ENCODE measurements at places on chromosomes 1 and 21. TPM values are rescaled to one million over a fixed set of nuclear protein-coding genes. Genes with fewer than 3 reads are reported as not detected.

- DNase-seq: no peak
Observed at GRCh38 chr1:56063461-56063860, 515.9 kb downstream of the PLPP3 start.

GRCh38 chr1:201090541-201090940 is 21.7 kb downstream of the CACNA1S start:
- DNase-seq: no peak

DNA sequence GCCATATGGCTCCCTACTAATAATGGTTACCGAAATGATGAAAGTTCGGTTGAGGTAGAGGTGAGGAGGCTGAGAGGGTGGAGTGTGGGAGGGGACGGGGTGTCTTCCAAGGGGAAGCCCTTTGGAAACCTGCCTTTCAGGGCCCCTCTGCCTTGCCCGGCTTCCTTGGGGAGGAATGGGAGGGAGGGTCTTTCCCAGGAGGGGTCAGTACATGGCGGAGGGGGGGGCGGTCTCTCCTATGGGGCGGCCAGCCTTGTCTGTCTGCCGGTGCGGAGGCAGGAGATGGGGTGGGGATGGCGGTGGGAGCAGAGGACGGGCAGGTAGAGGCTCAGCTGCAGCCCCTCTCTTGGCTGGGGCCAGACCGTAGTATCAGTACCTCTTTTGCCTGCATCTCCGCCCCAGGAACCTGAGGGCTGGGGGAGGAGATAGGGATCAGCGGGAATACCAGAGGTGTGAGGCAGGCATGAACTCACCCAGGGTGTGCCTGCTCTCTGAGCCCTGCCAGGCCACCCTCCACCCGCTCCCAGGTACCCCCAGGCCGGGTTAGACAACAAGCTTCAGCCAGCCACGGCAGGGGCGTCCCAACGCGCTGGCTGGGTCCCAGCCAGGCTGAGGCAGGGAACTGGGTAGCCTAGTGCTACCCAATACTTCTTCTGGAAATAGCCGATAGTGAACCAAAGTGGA is 79.4 kb upstream of the POU3F1 start:
- DNase-seq: no peak

DNA sequence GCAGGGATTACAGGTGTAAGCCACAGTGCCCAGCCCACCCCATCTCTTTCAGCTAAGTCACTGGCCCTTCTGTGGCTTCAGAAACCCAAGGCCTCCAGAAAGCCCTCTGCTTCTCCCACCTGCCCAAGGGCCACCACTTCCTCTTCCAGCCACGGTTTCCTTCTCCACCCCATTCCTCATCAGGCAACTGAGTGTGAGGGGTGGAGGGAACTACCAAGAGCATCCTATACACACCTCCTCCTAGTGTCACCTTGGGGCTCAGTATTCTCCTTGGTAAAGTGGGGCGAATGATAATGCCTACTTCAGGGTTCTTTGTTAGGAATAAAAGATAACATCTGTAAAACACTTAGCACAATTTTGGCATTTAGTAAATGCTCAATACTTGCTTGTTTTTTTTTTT is 30.0 kb downstream of the KNCN start:
- no peak for DNase-seq

DNA sequence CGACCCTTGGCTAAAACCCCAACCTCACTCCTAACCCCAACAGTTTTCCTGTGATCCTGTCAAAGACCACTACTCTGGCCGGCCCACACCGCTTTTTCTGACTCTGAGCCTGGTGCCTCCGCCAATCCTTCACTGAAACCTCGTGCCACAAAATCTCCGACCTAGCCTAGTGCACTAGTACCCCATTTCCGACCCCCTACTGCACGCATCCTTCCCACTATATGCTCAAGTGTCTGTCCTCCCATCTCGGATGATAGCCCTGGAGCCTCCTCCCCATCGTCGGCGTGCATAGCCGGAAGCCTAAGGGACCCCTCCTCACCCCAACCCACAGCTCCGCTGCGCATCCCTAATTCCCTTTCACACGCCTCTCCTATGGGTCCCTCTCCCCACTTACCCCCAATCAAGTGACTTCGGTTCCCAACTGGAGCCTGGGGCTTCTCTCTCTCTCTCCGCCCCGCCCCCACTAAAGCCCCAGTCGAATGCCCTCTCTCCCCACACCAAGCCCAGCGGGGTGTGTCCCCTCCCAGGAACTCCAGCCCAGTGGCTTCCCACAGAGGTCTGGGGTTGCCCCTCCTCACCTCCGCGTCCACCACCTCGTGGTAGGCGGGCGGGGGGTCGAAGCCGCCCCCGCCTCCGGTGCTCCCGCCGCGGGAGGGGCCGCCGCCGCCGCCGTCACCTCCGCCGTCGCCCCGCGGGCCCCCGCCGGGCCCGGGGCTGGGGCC is 791 bp downstream of the USP24 start:
- DNase-seq: peak; percentile 65

DNA sequence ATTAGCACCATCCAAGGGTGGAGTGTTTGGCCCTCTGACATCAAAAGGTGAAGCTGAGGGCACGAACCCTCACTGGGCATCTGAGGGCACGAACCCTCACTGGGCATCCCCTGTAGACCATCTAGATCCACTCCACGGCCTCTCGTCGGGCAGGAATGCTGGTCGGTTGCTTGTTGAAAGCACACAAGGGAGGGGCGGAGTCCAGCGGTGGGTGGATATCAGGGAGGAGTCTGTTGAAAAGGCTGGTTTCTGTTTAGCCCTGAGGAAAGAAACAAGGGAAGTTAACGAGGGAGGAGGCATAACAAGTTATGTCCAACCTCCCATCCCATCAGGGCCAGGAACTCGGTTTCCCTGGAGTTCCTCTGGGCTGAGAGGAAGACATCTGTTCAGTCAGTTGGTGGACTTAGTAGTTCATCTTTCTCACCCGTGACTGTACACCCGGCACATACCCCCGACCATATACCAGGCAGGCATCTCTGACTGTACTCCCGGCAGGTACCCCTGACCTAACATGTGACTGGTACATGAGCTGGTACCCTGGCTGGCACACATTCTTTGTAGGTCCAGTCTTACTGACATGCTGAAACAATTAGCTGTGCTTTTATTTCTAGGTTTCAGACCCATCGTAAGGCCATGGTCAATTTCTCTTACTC is 32.1 kb upstream of the PDE9A start:
- DNase-seq: no peak

GRCh38 chr1:231411036-231411531 is 11.0 kb downstream of the EGLN1 start:
- DNase-seq: no peak

- no peak for DNase-seq
Observed at GRCh38 chr21:38171723-38172344, 85.0 kb upstream of the KCNJ15 start.

GRCh38 chr1:176996456-176997090 is 167.9 kb downstream of the ASTN1 start:
- DNase-seq: no peak

The SPATA6 gene
- total RNA-seq: 4.0 TPM

DNA sequence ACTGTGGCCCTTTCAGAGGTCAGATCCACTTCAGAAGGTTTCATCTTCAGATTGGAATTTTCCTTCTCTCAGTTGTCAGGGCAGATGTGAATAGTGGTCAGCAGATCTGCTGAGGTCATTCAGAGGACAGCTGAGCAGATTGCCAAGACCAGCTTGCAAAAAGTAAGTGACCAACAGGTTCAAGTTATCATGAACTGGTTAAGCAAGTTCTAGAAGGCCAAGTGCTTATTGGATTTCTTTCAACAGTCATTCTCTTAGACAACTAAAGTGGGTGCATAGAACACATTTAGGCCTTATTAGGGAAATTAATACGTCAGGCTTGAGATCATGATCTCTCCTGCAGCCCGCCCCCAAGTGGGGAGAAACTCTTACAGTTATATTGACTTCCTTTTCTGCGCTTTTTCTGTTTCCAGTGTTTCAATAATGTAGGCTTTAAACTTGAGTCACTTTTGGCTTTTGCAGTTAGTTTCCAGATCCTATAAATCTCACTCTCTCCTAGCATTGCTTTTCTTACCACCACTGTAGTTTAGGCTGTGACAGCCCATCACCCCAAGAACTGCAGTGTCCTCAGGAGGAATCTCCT is 96.4 kb downstream of the C1orf21 start:
- no peak for DNase-seq

The SELP gene
- not detected for total RNA-seq

GRCh38 chr1:76690766-76691165 is 176.5 kb upstream of the ST6GALNAC5 start:
- no peak for DNase-seq

The ANKRD65 gene
- total RNA-seq: not detected

The GNAT2 gene
- 0.64 TPM for total RNA-seq

DNA sequence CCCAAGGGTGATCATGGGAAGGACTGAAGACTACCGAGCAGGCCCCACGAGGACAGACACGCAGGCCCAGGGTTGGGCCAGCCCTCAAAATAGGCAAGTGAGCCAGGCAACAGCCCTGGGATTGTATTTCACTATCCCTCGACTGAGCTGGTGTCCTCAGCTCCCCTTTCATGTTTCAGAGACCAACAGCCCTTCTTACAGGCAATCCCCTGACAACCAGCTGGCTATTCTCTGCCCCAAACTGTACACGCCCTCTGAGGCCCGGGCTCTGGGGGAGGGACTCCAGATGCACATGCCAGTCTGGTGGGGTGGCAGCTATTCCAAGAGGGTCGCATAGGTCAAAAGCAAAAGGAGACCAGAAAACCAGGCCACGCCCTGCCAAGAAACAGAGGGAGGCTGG is 243.0 kb downstream of the TOMM20 start:
- DNase-seq: peak; percentile 47

The KISS1 gene
- total RNA-seq: not detected

The SLAMF9 gene
- not detected for total RNA-seq

The PLCH2 gene
- total RNA-seq: 6.9 TPM

GRCh38 chr1:230545181-230545580 is 97.1 kb upstream of the COG2 start:
- DNase-seq: no peak

- DNase-seq: no peak
Observed at GRCh38 chr1:91591175-91591974, 90.7 kb downstream of the CDC7 start.

- peak; percentile 47 for DNase-seq
Observed at GRCh38 chr1:62271948-62272728, 47.1 kb downstream of the KANK4 start.

DNA sequence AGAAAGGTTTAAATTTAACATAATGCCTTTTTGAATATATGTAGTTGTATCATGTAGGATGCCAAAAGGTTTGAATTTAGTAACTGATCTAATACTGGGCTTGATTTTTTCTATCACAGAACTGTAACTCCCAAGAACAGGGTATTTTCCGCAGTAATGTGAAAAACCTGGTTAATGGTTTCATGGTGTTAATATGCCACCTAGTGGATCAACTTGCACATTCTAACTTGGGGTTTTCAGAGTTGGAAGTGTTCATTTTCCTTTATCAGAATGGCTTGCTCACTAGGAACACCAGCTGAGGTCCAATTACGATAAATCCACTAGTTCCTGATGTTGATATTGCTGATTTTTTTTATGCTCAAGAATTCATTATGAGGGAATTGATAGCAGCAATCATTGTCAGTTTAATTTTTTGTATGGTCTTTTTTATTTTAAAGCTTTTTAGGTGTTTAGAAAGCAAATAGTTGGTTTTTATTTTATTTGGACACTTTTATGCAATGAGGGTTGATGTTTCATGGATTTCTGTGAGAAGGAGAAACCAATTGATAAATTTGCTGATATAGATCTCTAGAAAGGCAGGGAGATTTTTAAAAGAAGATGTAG is 157.2 kb downstream of the PLA2G4A start:
- no peak for DNase-seq

GRCh38 chr21:46551636-46552241 is 53.1 kb downstream of the S100B start:
- peak; percentile 70 for DNase-seq

- no peak for DNase-seq
Observed at GRCh38 chr1:155195201-155196102, 12.2 kb downstream of the THBS3 start.

DNA sequence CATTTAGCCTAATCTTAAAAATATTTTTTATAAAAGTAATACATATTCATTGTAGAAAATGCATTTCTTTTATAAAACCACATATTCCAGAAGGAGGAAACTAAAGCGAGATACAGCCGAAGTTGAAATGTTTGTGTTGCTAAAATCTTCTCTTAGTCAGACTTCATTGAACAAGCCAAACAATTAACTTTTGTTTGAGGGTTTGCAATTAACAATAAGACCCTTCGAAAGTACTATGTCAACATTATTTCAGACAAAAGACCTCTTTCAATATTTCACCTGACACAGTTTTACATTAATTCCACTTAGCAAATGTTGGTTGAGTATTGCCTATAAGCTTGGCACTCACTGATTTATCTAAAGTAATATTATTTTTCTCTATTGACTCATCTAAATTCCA is 354.0 kb upstream of the ADAMTS5 start:
- no peak for DNase-seq

DNA sequence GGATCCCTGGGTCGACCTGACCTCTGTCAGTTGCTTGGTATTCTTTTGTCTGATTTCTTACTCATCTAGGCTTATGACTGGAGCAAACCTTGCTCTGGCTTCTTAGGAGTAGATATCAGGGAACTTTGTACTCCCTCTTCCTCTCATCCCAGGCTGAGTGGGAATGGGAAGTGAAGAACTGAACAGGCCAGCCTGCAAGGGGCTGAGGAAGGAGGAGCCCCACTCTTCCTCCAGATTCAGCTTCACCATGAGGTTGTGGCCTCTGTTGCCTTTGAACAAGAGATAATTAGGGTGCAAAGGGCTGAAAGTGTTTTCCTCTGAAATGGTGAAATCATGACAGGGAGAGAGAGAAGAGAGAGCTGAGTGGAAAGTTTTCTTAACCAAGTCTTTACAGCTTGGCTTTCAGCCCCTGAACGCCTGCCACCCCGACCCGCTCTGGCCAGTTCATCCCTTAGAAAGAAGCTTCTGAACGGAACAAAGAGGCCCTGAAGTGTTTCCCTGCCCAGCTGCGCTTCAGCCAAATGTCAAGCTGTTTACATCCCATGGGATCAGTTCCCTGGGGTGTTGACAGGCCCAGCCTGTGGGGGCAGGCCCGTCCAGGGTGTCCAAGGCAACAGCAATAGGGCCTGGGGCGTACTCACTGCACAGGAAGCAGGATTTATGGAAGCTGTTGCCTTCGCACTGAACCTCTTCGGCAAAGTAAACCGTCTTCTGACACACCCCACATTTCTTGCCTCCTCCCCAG is 11.2 kb downstream of the CSRP1 start:
- no peak for DNase-seq

GRCh38 chr1:93358293-93358692 is 12.6 kb downstream of the DR1 start:
- no peak for DNase-seq

The HRNR gene
- not detected for total RNA-seq

DNA sequence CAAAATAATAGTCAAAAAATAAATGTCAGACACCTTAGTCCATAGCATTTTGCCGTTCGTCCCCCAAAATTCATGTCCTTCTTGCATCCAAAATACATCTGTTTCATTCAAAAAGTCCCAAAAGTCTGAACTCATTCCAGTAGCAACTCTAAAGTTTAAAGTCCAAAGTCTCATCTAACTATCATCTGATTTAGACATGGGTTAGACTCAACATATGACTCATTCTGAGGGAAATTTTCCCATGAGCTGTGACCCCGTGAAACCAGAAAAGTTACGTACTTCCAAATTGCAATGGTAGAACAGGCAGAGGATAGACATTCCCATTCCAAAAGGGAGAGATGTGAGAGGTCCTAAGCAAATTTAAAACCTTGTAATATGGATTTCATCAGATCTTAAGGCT is 48.6 kb upstream of the CACHD1 start:
- no peak for DNase-seq
